ENCODE measurements at places on chromosomes 6 and 20.

DNA sequence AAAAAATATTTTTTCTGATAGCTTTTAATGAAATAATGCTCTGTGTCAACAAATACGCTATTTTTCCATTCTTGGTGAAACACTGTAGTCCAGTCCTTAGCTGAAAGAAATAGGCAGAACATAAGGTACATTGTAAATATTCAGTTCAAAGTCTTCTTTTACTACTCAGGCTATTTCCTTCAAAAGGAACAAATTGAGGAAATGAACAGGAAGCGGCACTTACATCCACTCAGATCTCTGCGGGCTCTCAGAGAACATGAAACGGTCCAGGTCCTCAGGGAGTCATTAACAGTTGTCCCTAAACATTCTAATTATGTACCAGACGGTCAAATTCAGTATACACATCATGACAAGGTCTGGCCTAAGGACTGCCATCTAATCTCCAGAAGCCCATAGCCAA is 212.6 kb downstream of the KIF16B start:
- no peak for DNase-seq

GRCh38 chr6:106461084-106461483 is 100.6 kb downstream of the CRYBG1 start:
- no peak for DNase-seq

DNA sequence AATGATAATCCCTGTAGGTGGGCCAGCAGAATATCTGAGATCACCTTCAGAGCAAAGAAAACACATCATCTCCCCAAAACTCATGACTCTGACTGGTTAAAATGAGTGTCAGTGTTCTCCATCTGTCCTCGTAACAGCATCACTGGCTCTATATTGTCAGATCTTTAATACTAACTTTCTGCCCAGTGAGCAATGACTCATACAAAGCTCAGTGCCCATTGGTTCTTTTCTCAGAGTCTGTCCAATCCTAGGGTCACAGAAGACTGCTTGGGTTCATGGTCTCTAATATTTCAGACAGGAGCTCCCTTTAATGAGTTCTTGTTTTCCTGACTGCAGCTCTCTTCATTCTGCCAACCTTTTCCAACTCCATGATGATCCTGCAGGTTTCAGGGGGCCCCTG is 36.4 kb downstream of the HLA-DPB1 start:
- peak; percentile 18 for DNase-seq

DNA sequence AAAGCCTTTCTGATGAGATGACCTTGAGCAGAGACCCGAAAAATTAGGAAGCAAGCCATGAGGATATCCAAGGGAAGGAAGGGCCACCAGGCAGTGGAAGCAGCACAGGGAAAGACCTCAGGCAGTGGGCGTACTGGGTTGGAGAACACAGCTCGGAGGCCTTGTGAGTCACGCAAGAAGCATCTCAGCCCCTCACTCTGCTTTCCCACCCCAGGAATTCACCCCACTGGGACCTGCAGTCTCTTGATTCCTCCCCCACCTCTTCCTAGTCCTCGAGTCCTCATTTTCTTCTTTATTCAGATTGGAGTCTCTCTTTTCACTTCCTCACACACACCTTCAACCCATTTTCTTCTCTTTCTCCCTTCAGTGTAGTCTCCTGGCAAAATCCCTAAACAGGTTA is 27.0 kb downstream of the RPRD1B start:
- DNase-seq, result no peak

DNA sequence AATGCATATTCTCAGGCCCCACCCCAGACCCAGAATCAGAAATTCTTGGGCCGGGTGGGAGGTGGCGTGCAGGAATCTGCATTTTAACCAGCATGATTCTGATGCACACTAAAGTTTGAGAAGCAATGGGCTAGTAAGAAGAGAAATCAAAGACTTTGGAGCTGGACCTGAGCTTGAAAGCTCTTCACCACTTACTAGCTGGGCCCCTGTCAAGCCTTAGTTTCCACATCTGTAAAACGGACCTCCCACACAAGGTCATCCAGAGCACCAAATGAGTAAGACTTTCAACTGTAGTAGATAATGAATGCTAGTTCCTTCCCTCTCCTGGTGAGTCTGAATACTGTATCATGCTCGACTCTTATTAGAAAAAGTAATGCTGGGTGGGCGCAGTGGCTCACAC is 87.0 kb downstream of the TBC1D7 start:
- no peak for DNase-seq

DNA sequence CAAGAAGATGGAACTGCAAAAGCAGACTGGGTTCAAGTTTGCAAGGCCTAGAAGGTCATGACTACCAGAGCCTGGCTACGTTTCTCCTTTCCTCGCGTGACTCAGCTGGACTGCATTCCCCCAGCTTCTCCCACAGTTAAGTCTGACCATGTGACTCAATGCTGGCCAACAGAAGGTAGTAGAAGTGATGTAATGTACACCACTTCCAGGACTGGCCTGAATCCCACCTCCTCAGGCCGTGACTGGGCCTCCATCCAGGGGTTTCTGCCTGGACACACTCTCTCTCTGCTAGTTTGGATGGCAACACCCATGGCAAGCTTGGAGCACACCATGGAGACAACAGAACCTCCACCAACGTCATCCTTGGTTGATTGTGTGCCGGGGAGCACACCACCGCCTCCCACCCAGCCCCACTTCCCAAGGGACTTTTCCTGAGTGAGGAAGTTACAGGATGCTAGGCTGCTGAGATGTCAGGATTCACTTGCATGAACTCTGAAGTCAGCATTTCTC is 112.0 kb upstream of the CDYL start:
- DNase-seq, result no peak

DNA sequence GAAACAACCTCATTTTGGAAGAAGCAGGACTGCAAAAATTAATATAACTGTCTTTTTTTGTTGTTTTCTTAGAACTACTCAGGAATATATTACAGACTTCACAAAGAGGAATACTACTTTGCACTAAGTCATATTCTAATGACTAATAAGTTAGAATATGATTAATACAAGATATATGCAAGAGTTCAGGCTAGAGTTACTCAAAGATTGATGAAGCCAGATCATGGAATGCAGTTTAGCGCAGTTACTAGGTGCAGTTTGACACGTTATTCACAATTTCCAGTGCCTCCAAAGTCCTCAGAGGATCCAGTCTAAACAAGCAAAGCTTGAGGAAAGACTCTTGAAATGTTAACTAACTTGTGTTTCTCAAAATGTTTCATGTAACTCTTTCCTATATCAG is 1.2 kb upstream of the MYCT1 start:
- no peak for DNase-seq

Measured in activated CD4-positive, alpha-beta T cell treated with anti-CD3 and anti-CD28 coated beads for 4 hours (primary cell).